ENCODE measurements at places on chromosomes 3 and 15.

DNA sequence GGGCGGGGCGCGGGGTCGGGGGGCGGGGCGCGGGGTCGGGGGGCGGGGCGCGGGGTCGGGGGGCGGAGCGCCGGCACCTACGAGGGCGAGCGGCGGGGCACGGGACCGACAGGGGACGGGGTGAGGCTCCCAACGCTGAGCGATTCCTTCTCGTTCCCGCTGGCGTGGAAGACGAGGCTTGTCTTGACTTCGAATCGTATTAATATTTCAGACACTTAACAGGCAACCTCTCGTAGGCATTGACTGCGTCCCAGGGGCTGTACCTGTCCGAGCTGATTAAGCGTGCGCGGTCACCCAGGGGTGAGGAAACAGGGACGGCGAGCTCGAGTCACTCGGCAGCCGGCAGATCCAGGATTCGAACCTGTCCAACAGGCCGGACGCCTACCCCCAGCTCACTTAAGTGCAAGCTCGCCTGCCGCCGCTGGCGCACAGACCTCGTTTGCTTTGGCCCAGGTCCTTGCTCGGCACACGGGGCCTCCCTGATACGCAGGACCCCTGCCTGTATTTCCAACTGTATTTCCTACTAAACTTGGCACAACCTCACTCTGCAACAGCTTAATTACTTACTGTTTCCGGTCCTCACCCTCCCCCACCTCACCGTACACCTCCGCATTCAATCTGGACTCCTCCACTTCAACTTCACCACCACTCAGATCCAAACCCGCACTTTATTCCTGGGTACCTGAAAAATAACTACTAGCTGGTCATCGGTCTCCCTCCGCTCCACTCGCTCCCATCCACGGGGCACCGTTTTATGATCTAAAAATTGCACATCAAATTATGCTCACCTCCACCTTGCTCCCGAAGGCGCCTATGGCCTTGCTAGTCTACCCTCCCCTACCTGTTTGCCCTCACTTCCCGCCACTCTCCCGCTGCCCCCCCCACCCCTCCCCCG, 722 bp upstream of the ZXDC start:
- no peak overlapping the region for H3K27ac ChIP-seq
- no peaks in the 10 kb centered on the region for H3K27me3 ChIP-seq
- H3K4me1 ChIP-seq, result peaks cover 9% of the 10 kb centered on the region
- peaks cover 4% of the 10 kb centered on the region for H3K36me3 ChIP-seq

GRCh38 chr15:71139241-71139640, 24.0 kb downstream of the THSD4 start:
- H3K4me1 ChIP-seq, result no peaks in the 10 kb centered on the region
- peaks cover 3% of the 10 kb centered on the region for H3K36me3 ChIP-seq
- no peaks in the 10 kb centered on the region for H3K27me3 ChIP-seq
- H3K27ac ChIP-seq, result no peak overlapping the region

DNA sequence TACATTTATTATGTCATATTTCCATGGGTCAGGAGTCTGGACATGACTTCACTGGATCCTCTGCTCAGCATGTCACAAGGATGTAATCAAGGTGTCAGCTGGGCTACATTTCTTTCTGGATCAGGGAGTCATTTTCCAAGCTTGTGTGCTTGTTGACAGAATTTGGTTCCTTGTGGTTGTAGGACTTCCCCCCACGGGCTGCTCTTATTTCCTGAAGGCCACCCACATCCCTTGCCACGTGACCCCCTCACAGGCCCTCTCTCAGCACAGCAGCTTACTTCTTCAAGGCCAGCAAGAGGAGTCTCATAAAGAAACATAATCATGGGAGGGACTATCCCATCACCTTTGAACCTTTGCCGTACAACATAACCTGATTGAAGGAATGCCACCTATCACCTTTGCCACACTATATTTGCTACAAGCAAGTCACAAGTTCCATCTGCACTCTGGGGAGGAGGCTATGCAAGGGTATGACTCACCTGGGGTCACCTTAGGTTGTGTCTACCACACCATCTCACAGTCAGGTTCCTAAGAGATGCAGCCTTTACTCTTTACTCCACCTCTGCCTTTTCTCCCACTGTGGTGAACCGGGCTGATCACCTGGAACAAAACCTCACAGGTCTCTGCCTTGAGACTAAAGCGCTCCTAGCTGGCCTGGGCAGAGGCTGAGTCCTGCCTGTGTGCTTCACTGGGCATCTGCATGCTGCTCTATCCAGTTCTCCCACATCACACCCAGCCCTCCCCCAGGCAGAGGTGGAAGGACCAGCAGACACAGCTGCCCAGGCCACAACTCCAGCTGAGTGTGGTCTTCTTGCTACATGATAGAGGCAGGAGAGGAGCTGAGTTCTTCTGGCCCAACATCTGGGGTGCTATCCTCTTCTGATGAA, 13.5 kb downstream of the RAB6B start:
- no peak overlapping the region for H3K4me3 ChIP-seq
- DNase-seq, result peak; percentile 7
- no peaks in the 10 kb centered on the region for H3K4me1 ChIP-seq
- H3K27ac ChIP-seq, result no peak overlapping the region
- H3K27me3 ChIP-seq, result no peaks in the 10 kb centered on the region
- no peaks in the 10 kb centered on the region for H3K36me3 ChIP-seq

- H3K4me1 ChIP-seq, result no peaks in the 10 kb centered on the region
- no peak for DNase-seq
- H3K27ac ChIP-seq, result no peak overlapping the region
- no peak overlapping the region for H3K4me3 ChIP-seq
Measured at GRCh38 chr3:62833538-62833937, 41.7 kb downstream of the CADPS start.

DNA sequence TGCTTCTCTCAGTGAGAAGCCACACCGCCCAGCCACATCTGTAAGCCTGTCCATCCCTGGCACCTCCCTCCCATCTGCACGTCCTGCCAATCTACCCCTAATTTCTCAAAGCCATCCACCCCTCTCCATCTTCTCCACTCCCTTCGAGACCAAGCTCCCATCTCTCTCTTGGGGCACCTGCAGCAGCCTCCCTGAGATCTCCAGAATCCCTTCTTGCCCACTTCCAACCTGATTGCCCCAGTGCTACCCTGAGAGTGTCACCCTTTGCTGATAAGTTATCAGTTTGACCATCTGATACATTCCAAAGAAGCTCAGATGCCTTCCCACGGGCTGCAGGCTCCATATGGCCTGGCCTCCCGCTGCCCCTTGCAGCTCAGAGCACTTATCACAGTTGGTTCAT, 496.1 kb downstream of the SHQ1 start:
- H3K4me1 ChIP-seq, result no peaks in the 10 kb centered on the region
- no peaks in the 10 kb centered on the region for H3K27me3 ChIP-seq
- no peak for DNase-seq
- H3K27ac ChIP-seq, result no peak overlapping the region
- no peaks in the 10 kb centered on the region for H3K36me3 ChIP-seq

DNA sequence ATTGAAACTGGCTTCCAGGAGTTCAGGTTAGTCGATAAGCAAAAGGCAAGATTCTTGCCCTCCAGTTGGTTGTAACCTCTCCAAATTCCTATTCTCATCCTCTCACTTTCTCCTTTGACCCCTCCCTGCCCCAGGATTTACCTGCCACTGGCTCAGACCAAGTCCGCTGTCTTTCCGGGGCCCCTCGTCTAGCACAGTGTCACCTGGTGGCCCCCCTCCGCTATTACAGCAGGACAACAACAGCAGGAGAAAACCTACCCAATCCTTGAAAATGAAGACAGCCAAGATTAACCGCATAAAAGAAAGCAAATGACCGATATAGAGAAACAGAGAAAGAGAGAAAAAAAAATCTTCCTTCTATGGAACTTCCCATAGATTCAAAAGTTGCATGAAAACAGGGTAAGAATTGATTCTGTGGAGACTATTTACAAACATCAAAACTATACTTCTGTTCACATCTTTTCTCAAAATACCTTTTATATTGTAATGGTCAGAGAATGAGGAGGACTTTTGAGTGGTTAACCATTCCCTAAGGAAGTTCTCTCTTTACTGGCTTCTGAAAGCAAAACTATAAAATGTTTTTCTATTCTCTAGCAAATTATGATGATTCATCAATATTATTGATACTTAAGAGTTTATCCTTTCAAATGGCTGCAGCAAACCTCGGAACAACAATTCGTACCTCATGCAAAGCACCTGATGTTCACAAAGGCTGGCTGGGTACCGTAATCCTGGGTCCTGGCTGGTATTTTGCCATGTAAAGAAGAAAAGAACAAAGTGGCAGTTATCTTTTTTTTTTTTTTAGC, 10.0 kb upstream of the ST8SIA2 start:
- no peaks in the 10 kb centered on the region for H3K4me1 ChIP-seq
- H3K36me3 ChIP-seq, result no peaks in the 10 kb centered on the region
- peak; percentile 80 for DNase-seq
- H3K4me3 ChIP-seq, result no peak overlapping the region
- H3K27me3 ChIP-seq, result no peaks in the 10 kb centered on the region
- H3K27ac ChIP-seq, result no peak overlapping the region

- H3K36me3 ChIP-seq, result no peaks in the 10 kb centered on the region
- H3K27ac ChIP-seq, result no peak overlapping the region
- no peak for DNase-seq
- no peaks in the 10 kb centered on the region for H3K27me3 ChIP-seq
- no peak overlapping the region for H3K4me3 ChIP-seq
Measured at GRCh38 chr3:107822308-107822707, 268.5 kb downstream of the CD47 start.

- no peaks in the 10 kb centered on the region for H3K36me3 ChIP-seq
- DNase-seq, result no peak
- H3K27me3 ChIP-seq, result no peaks in the 10 kb centered on the region
- H3K27ac ChIP-seq, result no peak overlapping the region
- H3K4me3 ChIP-seq, result no peak overlapping the region
Measured at GRCh38 chr15:75172284-75172820, 29.3 kb upstream of the C15orf39 start.

- no peaks in the 10 kb centered on the region for H3K4me1 ChIP-seq
- no peaks in the 10 kb centered on the region for H3K36me3 ChIP-seq
- H3K4me3 ChIP-seq, result no peak overlapping the region
Measured at GRCh38 chr3:120841264-120841663, 66.7 kb upstream of the STXBP5L start.

DNA sequence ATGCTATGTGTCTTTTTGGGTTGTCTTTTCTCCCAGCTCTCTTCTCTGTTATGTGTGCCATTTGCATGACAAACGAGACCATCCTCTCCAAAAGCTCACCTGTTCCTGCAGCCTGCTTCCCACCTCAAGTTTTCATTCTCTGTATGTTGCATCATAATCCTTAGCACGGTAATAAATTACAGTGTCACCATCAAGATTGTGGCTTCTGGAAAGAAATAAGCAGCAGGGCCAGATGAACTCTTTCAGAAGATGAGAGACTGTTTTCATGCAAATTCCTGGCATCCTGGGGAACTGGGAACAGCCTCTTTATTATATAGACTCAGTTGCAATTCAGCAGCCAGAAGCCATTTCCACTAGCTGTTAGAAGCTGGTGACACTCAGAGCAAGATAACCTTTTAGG, 436.7 kb downstream of the EPHB1 start:
- peak overlapping the region; percentile 15 for H3K4me3 ChIP-seq
- DNase-seq, result peak; percentile 68
- H3K27me3 ChIP-seq, result no peaks in the 10 kb centered on the region
- H3K36me3 ChIP-seq, result peaks cover 28% of the 10 kb centered on the region
- peaks cover 3% of the 10 kb centered on the region for H3K4me1 ChIP-seq

DNA sequence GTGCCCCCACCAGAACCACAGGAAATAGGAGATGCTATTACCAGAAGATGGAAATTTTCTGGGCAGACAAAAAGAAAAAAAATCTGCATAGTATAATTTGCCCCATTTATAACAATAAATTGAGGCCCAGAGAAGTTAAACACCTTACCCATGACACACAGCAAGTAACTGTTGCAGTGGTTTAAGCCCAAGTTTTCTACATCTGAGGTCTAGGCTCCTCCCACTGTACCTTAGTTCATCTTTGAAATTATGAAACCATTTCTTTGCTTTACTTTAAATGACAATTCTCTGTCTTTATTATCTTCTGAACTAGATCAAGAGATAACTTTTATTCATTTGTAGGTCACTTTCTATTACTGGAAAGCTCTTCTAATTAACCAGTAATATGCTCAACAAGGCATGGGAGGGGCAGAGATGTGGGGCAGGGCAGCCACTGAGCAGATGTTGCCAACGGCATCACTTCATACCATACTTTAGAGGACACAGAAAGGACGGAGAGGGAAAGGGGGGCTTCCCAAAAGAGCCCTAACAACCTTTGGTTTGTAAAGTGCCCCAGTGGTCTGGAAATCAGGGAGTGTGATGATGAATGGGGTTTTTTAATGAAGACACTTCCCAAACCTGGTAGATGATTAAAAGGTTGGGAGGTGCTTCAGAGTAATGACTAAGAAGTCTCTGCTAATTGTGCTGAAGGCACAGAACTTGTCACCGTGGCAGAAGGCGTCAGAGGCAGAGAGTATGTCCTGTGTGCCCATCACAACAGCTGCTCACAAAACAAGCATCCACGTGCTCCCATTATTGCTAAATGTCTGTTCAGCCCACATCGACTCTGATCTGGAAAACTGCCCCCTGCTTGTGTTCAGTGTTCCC, 342.5 kb downstream of the SHQ1 start:
- H3K27me3 ChIP-seq, result no peaks in the 10 kb centered on the region
- no peak overlapping the region for H3K4me3 ChIP-seq
- no peak overlapping the region for H3K27ac ChIP-seq
- DNase-seq, result no peak

- H3K36me3 ChIP-seq, result peaks cover 5% of the 10 kb centered on the region
- H3K27ac ChIP-seq, result no peak overlapping the region
- H3K27me3 ChIP-seq, result peaks cover 19% of the 10 kb centered on the region
- no peak for DNase-seq
- peak overlapping the region; percentile 97 for H3K4me3 ChIP-seq
Measured at GRCh38 chr15:92393980-92394308, 263 bp downstream of the ST8SIA2 start.

DNA sequence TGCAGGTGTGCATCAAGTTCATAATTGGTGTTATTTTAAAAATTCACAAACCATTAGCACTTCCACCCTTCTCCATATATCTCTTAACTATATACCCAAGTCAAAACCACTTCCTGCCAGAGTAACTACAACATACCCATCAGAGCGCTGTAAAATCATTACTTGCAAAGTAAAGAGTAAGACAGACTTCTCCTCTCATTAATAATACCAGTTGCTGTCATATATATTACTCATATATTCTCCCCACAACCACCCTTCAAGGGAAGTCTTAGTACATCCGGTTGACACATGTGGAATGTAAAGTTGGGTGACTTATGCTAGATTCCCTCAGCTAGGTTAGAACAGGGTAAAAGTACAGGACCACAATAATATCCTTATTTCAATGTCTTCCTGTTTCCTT, 5.6 kb downstream of the TERC start:
- DNase-seq, result no peak
- no peak overlapping the region for H3K27ac ChIP-seq
- no peaks in the 10 kb centered on the region for H3K4me1 ChIP-seq

- no peaks in the 10 kb centered on the region for H3K4me1 ChIP-seq
- DNase-seq, result no peak
- H3K36me3 ChIP-seq, result no peaks in the 10 kb centered on the region
- no peak overlapping the region for H3K27ac ChIP-seq
Measured at GRCh38 chr3:99730870-99731269, 86.8 kb upstream of the CMSS1 start.

Measured in H9 (cell line).